ENCODE measurements at places on chromosomes 2 and 18.

- DNase-seq, result no peak
Observed at GRCh38 chr18:3704556-3705344, 254.8 kb downstream of the TGIF1 start.

DNA sequence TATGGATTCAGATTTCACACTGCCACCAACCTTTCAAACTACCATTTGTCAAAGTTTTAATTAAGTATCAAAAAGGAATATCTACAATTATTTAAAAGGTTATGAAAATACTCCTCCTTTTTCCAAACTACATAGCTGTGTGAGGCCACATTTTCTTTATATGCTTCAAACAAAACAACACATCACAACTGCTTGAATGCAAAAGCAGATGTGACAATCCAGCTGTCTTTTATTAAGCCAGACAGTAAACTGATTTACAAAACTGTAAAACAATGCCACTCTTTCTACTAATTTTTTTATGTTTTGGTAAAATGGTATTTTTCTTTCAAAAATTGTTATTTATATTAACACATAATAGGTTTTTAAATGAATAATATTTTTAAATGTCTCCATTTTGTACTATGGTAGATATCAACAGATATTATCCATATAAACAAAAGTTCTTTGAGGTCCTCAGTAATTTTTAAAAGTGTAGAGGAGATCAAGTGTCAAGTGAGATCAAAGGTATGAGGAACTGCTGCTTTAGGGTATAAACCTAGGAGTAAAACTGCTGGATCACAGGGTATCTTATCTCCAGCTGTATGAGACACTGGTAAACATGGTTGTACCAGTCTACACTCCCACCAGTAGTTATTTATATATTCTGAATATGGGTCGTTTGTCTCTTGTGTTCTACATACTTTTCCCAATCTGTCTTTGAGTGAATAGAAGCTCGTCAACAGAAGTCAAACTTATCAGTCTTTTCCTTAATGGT is 68.8 kb upstream of the SERTAD2 start:
- no peak for DNase-seq

DNA sequence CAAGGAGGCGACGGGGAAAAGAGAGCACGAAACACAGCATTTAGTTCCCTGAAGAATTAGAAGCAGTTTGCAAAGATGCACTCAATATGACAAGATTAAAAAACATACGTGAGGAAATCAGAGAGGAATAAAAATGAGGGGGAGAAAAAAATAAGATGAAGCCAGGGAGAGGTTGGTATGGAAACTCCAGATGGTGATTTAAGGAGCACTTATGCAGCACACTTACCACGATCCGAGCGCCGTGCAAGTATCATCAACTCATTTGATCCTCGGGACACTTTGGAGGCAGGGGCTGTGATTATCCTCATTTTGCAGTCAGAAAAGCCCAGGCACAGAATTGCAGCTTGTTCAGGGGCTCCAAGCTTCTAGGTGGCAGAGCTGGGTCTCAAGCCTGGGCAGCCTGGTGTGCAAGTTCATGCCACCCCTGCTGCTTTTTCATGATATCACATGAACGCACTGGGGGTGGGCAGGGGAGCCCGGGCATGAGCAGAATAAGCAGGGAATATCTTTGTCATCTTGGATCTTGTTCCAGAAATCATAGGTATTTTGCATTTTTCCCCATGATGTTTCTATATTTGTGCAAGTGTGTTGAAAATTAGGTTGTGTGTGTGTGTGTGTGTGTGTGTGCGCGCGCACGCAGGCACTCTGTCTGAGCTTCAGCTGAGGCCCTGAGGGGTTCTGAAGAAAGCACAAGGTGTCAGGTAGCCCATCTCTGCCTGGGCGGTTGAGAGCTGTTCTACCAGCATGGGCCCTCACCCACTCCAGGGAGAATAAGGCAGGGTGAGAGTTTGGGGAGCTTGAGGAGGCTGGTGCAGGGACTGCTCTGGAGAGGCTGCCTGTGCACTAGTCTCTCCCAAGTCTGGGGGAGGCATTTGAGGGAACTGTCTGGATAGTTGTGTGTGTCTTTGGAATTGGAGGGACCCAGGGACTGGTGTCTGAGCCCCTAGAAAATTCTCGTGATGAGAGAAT is 25.0 kb upstream of the PDIA6 start:
- no peak for DNase-seq

DNA sequence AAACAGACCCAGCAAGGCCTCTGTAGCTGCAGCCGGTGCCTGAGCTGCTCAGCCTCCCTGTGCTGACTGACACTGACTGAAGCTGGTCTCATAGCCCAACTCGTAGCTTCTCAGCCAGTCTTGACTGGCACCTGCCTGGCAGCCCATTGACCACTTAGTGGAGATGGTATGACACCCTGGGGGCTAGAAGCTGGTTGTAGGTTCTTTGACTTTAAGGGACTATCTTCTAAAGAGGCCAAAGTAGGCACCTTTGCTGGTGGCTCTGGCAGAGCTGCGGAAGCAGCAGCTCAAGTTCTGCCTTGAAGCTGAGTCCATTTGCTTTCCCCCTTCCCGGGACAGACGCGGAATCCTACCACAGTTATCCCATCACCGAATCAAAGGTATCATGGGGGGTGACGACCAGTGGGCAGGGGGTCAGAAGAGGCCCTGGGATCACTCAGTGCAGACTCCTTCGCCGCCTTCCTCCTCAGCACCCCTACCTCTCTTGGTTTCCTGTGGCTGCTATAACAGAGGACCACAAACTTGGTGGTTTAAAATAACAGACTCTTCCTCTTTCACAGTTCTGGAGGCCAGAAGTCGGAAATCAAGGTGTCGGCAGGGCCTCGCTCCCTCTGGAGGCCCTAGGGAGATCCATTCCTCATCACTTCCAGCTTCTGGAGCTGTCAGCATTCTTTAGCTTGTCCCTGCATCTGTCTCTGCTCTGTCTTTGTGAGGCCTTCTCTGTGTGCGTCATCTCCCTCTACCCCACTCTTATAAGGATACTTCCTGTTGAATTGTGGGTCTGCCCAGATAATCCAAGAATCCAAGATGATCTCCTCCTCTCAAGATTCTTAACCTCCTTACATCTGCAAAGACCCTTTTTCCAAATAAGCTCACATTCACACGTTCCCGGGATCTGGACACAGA is 13.7 kb upstream of the FOSL2 start:
- no peak for DNase-seq

- no peak for DNase-seq
Observed at GRCh38 chr2:172242961-172243360, 140.3 kb upstream of the DLX2 start.

DNA sequence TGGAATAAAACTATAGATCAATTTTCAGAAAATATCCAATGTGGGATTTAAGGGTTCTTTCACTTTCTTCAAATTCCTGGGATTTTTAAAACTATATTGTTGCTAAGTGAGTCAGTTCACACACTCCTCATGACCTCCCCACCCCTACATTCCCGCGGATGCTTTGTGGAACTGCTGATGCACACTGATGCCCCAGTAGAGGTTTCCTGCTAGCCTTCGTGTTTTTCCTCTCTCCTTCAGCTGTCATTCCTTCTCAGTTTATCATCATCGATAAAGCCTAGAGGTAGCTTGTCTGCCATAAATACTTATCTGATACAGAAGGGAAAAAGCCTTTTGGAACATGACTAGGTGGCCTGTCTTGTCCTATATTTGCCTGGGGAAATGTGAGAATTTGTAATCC is 67.4 kb upstream of the GALNT5 start:
- no peak for DNase-seq

- no peak for DNase-seq
Observed at GRCh38 chr2:28824207-28824606, 13.6 kb downstream of the SPDYA start.

- DNase-seq, result no peak
Observed at GRCh38 chr2:119175517-119175916, 17.0 kb upstream of the C1QL2 start.

- no peak for DNase-seq
Observed at GRCh38 chr2:147378403-147378802, 466.4 kb upstream of the ACVR2A start.

DNA sequence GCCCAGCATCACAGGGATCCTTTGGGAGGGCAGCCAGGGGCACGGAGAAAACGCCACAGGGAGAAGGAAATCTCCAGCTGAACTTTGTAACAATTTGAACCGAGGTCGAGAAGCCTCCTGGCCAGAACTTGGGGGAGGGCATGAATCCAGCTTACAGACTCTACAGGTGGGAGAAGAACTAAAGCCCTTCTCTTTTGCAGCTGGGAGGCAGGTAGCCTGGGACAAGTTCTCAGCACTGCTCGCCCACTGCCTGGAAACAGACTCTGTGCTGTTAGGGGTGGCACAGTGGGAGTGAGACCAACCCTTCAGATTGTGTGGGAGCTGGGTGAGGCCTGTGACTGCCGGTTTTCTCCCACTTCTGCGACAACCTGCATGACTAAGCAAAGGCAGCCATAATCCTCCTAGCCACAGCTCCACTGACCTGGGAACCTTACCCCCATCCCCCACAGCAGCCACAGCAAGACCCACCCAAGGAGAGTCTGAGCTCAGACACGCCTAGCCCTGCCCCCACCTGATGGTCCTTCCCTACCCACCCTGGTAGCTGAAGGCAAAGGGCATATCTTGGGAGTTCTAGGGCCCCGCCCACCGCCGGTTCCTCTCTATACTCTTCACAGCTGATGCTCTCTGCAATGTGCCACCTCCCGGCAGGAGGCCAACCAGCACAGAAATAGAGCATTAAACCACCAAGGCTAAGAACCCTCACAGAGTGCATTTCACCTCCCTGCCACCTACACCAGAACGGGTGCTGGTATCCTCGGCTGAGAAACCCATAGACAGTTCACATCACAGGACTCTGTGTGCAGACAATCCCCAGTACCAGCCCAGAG is 136.0 kb upstream of the SIX2 start:
- DNase-seq, result no peak

DNA sequence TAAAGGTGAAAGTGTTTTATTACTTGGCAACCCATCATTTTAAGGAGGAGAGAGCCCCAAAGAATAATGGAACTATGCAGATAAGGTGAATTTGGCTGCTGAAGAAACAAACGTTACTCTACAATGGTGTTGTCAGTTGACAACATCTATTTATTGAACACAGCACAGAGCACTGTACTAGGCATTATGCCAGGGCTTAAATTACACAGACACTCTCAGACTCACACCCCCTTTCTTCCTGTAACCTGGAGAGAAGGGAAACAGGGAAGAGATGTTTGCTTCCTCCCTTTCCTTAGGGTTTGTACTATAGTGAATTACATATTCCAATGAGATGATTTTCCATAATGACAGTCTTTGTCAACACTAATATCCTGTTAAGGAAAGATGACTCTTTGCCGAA is 94.0 kb upstream of the ATP5MC3 start:
- DNase-seq, result no peak

DNA sequence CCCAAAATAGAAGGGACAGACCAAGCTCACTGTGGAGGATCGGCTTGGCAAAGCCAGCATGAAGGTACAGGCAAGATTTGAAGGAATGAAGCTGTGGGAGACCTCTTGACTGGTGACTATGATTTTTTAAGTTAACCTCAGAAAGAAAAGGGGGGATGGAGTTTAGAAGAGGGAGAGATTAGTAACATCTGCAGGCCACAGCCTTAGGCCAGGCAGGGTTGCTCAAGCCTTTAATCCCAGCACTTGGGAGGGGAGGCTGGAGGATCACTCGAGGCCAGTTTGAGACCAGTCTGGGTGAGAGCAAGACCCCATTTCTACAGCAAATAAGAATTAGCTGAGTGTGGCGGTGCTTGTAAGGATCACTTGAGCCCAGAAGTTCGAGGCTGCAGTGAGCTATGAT is 46.6 kb downstream of the ZNF532 start:
- no peak for DNase-seq

DNA sequence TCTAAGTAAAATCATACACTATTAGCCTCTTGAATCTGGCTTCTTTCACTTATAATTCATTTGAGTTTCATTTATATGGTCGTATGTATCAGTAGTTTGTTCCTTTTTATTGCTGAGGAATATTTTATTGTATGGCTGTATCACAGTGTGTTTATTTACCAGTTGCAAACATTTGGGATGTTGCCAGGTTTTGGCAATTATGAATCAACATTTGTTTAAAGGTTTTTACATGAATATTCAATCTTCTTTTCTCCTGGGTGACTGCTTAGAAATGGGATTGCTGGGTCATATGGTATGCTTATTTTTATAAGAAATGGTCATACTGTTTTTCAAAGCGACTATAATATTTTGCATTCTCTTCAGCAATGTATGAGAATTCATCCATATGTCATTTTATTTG is 107.9 kb downstream of the PMAIP1 start:
- no peak for DNase-seq

DNA sequence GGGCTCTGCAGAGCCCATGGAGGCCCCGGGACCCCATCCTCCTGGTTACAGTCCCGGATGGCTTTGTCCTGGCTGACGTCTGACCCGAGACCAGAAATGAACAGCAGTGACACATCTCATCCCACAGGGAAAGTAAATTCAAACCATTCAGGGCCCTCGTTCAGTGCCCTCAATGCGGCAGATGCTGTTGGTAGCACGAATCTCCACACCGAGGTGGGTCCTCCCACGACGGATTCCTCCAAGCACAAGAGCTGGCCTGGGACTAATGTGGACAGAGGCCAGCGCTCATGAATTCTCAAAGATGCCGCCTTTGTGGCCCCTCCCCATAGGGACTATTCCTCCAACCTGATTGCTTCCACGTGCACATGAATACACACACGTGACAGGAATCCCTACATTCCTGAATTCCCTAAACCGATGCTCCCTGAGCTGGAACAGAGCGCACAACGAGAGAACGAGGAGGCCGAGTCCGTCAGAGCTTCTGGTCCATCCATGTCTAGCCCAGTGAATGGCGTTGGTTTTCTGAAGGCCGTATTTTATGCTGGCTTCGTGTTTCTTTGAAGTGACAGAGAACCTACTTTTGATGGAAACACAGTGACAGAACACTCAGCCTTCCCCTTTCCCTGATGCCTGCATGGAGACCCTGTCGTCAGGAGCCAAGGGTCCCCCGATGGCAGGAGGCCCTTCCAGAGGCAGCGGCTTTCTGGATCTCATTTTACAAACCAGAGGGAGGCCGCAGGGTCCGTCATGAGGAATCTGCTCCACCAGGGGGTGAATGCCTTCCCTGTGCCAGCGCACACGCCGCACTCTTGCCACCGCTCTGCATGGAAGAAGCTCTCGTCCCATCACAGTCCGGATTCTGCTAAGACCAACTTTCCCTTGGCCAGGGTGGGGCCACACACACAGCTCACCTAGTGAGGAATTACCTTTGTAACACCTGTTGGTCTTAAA is 64.3 kb upstream of the SNTG2 start:
- no peak for DNase-seq

Measured in natural killer cell (primary cell).